Left cardiac atrium (tissue), 4 donors: ENCODE measurements at places on chromosomes 4 and X.

DNA sequence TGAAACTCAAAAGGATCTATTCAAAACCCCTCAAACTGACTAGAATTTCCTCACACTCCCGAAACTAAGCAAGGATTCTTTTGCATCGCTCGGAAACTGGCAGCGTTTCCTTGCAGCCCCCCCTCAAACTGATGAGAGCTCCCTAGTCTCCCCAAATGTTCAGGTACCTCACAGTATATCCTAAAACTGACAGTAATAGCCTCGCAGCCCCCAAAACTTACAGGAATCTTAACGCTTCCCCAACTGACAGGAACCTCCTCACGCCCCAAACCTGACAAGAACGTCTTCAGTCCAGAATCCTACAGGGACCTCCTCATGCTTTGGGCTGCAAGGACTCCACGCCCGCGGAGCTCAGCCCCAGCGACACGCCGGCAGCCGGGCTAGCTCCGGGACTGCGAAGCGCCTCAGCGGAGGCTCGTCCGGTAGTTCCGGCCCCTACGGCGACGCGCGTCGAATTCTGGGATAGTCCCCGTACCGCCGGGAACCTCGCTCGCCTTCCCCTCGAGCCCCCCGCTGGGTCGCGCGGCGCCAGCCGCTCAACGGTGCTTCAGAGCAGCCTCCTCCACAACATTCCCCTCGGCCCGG, 640 bp downstream of the PHF8 start:
- DNase-seq, result peak; percentile 49

GRCh38 chrX:134551376-134552048, 91.5 kb downstream of the HPRT1 start:
- DNase-seq, result no peak

- DNase-seq, result no peak
Measured at GRCh38 chrX:151536571-151536970, 26.9 kb upstream of the PASD1 start.

DNA sequence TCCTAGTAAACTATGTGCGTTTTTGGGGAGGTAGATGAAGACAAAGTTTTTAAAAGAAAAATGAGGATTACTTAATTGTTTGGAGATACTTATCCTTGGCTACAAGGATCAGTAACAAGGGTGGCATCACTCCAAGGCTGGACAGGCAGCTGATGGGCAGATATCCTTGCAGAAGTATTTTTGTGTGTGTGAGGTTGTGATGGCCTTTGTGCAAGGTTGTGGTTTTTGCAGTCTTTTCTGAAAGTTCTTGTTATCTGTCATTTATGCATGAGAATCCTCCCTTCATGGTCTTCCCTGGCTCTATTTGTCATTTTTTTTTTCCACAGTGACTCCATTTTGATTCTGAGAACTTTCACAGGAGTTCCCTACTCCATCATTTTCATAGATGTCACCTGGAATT, 96.0 kb upstream of the C1GALT1C1 start:
- no peak for DNase-seq

DNA sequence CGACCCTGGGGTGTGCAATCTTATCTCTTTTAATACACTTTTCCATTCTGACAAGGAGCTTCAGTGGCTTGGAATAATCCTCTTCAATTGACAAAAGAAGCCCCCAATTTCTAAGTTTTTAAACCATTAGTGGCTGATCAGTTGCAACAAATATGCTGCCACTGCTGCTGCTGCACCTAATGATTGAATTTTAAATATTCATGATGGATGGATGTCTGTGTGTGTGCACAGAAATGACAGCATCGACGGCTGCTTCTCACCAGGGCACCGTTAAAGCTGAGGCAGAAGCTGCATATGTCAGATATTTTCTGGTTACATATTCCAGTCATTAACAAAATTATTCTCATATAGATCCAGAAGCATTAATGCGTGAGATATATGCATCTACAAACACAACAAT, 182.4 kb downstream of the MGST2 start:
- DNase-seq, result no peak

DNA sequence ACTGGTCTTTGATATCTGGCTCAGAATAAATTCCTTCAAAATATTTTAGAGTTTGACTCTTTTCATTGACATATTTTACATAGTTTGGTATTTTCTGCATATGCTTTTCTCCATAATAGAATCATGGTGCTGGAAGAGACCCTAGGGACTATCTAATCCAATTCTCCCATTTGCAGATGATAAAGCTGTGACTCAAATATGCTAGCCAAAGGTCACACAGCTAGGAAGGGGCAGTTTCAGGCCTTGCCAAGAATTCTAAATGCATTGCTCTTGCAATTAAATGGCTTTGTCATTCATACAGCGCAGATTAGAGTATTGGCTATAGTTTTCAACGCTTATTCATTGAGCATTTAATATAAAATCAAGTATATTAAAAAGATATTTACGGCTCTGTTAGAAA, 374.1 kb upstream of the RASGEF1B start:
- DNase-seq, result no peak

DNA sequence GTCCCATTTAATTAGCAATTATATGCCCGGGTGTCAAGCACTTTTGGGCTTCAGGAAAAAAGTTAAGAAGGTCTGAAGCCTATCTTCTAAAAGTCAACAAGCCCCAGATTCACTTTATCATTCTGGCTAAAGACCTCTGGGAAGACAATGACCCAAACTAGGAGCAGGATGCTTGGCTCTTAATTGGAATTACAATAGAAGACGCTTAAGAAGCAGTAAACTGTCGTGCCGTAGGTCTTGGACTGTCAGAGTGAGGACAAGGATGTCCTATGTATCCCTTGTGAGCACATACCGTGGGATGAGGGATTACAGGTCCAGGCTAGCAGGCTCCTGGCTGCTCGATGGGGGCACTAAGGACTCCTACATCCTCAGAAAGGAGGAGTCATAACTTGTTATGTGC, 3.2 kb upstream of the ARHGAP36 start:
- no peak for DNase-seq

GRCh38 chrX:3699821-3700381, 13.5 kb downstream of the PRKX start:
- DNase-seq, result no peak

DNA sequence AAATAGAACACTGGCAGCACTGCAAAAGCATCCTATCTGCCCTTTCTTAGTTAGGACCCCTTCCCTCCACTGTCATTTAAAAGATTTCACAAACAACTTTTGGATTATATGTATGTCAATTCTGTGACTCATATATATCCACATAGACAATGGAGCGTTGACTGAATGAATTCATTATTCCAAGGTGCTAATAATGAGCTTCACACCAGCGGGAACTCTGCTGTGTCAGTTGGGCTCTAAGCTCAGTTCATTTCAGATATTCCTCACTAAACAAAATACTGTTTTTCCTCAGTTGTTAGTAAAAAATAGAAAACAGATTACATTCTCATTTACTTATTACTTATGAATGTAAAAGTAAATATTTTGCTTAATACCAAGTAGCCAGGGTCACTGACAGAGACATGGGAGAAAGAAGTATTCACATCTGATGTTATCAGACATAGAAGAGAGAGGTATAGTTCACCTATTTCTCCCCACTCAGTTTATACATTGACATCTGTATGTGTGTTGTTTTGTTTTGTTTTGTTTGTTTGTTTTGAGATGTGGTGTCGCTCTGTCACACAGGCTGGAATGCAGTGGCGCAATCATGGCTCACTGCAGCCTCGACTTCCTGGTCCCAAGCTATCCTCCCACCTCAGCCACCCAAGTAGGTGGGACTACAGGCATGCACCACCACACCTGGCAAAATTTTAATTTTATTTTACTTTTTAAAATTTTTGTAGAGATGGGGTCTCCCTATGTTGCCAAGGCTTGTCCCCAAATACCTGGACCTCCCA, 10.9 kb downstream of the NFKB1 start:
- DNase-seq, result no peak

- DNase-seq, result no peak
Measured at GRCh38 chr4:42489095-42489494, 91.8 kb downstream of the SHISA3 start.
